ENCODE measurements at places on chromosomes 13 and 19. TPM values are rescaled to one million over a fixed set of nuclear protein-coding genes. Genes with fewer than 3 reads are reported as not detected.
A peak's percentile ranks its signal among the peaks of the same experiment; 100 is the strongest.

CACNA1A gene
- total RNA-seq = 8.6 TPM

MCF2L gene
- total RNA-seq = 45.4 TPM

TEX29 gene
- 2.9 TPM for total RNA-seq

CDK8 gene
- 11.3 TPM for total RNA-seq

RAB20 gene
- total RNA-seq = 15.2 TPM

FAM83E gene
- 3.2 TPM for total RNA-seq

DNA sequence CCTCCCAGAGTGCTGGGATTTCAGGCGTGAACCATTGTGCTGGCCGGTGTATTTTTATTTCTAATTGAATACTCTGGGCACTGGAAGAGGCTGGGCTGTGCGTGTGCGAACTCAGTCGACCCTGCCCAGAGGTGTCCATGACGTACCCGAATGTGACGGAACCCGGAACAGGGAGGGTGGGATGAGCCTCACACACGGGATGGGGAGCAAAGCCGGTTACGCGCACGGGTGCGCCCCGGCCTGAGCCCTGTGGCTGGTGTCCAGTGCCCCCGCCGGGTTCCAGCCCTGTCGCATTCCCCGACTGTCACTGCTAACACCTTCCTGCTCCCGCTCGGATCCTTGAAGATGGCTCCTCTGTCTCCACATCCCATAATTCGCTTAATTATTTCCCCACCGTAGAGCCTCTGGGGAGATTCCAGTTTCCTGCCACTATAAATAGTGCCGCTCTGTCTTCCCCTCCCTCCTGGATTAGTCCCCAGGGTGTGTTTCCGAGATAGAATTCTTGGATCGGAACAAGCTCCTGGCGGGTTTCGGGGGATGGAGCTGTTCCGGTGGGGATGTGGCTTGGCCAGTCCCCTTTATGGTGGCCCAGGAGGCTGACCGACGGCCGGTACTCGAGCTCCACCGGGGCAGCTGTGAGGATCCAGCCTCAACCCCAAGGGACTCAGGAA is 22.0 kb downstream of the SBNO2 start:
- no peak overlapping the region for H3K4me3 ChIP-seq
- H3K27ac ChIP-seq = peak overlapping the region; percentile 46
- no peaks in the 10 kb centered on the region for H3K27me3 ChIP-seq
- no peak for DNase-seq
- peaks cover 79% of the 10 kb centered on the region for H3K4me1 ChIP-seq
- H3K36me3 ChIP-seq = peaks cover 10% of the 10 kb centered on the region

DNA sequence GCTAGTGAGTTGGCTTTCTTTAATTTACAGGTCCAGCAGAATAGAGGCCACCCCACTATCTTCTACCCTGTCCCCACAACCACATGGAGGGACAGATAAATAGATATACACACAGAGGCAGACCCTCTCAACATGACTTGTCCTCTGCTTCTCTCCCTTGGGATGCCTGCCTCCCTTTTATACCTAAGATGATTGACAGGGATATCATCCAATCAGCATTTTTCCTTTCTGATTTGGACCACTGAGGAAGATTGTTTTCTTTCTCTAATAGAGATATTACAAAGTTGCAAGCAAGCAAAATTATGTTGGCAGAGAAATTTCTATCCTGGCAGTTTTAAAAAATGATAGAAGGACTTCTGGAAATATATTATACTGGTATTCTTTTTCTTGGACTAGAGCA is 35.8 kb downstream of the STOML3 start:
- DNase-seq = no peak
- H3K27me3 ChIP-seq = no peaks in the 10 kb centered on the region
- no peak overlapping the region for H3K27ac ChIP-seq
- no peaks in the 10 kb centered on the region for H3K4me1 ChIP-seq
- no peak overlapping the region for H3K4me3 ChIP-seq

GRCh38 chr13:81383444-81383843 is 1042.5 kb upstream of the SPRY2 start:
- H3K4me3 ChIP-seq = no peak overlapping the region
- H3K27ac ChIP-seq = no peak overlapping the region
- H3K36me3 ChIP-seq = no peaks in the 10 kb centered on the region
- DNase-seq = no peak
- no peaks in the 10 kb centered on the region for H3K4me1 ChIP-seq

- no peaks in the 10 kb centered on the region for H3K36me3 ChIP-seq
- H3K27me3 ChIP-seq = no peaks in the 10 kb centered on the region
- H3K27ac ChIP-seq = no peak overlapping the region
Measured at GRCh38 chr13:67554746-67555452, 324.8 kb upstream of the PCDH9 start.
